Mammary epithelial cell (primary cell): ENCODE measurements at places on chromosomes 7 and 10.
A peak's percentile ranks its signal among the peaks of the same experiment; 100 is the strongest.

GRCh38 chr10:119080521-119081259 is at the start of gene EIF3A:
TSS of gene EIF3A (minus strand) at chr10:119080817. CDS start at chr10:119080676, 141 bp downstream.
- peak; percentile 91 for DNase-seq

DNA sequence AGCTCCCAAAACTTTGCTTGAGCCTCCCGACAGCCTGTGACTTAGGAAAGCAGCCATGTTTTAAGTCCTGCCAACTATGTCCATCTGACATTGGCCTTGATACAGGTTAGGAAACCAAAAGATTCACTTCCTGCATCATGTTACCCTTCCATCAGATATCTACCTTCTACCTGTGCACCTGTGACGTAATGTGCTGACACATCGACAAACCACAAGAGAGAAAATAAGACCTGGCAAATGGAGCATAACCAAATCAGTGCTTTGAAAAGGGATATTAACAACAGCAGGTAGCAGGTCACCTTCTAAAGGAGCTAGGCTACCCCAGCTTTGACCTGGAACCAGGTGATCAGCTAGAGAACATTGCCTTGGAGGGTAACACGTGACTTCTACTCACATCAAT is 14.8 kb upstream of the PRR15 start:
- DNase-seq = peak; percentile 51

DNA sequence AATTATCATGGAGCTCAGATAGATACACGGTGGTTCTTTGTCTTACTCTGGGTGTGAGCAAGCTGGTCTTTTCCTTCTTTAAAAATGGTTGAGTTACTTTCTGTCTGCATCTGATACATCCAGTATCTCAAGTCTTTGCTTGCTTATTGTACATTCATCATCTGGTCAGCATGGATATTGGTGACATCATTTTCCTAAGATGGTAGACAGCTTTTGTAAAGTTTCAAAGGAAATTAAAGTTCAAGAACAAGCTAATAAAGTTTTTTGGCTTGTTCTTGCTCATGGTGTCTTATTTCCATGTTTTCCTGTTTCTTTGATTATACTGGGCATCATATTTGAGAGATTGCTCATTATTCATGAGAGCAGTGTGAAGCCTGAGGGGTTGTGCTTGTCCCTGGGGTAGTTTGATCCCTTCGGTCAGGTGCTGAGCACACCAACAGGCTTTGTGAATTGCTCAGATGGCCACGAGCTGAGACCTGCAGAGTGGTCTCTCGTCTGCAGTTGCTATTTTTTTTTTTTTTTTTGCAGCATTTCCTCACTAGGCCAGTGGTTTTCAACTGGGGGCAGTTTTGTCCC is 38.5 kb downstream of the MGMT start:
- peak; percentile 73 for DNase-seq

GRCh38 chr7:85224171-85224570 is 37.3 kb upstream of the SEMA3D start:
- no peak for DNase-seq

GRCh38 chr7:69182596-69183467 is 415.4 kb upstream of the AUTS2 start:
- no peak for DNase-seq

DNA sequence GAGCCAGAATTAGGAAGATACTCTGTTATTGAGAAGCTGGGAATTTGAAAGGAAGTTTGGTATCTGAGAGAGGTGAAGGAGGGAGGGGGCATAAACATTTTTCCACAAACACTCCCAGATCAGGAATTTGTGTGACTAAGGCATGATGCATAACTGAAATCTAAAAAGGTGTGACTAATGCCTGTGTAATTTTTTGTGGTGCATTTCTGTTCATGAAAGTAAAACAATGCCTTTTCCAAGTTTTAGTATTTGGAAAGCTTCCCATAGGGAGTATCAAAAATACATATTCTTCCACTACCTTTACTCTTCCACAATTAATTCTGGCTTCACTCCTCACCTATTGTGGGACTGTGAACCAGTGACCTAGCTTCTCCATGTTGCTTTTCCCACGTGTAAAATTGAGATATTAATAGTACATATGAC is 56.4 kb upstream of the CAV2 start:
- peak; percentile 90 for DNase-seq

- peak; percentile 60 for DNase-seq
Measured at GRCh38 chr7:14457568-14458453, 444.7 kb downstream of the DGKB start.
